ENCODE measurements at places on chromosomes 6 and 20.

- no peak for DNase-seq
Measured at GRCh38 chr6:33654831-33655554, 33.9 kb downstream of the ITPR3 start.

- DNase-seq, result no peak
Measured at GRCh38 chr20:47612670-47613069, 111.0 kb downstream of the NCOA3 start.

DNA sequence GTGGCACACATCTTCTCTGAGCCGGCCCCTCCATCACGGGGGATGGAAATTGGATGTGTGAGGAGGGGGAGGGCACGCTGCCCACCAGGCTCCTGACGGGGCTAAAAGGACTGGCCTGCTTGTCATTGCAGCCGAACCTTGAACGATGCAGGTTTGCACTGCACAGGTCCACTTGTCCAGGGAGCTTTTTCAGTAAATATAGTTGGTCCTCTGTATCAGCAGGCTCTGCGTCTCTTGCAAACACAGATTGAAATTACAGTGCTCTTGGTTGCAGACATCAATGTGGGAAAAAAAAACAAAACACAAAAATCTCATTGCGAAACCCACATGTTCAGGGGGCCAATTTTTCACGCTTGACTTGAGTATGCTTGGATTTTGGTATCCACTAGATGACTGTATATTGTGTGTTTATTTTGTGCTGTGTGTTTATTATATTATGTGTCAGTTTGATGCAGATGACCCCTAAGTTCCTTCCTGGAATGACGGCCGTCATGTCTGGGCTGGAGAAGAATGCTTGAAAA, 29.2 kb downstream of the ERMARD start:
- DNase-seq, result no peak

GRCh38 chr6:133757335-133757734, 131.6 kb upstream of the TCF21 start:
- no peak for DNase-seq

- DNase-seq, result no peak
Measured at GRCh38 chr6:50337532-50338122, 287.9 kb upstream of the DEFB112 start.

DNA sequence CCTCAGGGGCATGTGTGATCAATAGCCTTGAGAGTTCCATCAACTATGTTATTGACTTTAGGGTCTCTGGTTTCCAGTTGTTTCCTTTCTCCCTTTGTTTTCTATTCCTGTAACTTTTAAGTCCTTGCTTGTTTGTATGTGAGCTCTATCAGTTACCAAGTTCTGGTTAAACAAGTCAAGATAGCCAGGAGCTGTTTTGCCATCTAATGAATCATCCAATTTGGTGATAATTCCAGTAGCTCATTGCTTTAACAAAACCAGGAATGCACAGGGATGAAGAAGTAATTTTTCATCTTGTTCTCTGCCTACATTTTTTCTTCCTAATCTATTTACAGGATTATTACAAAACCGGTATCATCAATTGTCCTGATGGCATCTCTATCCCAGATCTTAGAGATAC, 36.5 kb downstream of the KCTD20 start:
- no peak for DNase-seq

DNA sequence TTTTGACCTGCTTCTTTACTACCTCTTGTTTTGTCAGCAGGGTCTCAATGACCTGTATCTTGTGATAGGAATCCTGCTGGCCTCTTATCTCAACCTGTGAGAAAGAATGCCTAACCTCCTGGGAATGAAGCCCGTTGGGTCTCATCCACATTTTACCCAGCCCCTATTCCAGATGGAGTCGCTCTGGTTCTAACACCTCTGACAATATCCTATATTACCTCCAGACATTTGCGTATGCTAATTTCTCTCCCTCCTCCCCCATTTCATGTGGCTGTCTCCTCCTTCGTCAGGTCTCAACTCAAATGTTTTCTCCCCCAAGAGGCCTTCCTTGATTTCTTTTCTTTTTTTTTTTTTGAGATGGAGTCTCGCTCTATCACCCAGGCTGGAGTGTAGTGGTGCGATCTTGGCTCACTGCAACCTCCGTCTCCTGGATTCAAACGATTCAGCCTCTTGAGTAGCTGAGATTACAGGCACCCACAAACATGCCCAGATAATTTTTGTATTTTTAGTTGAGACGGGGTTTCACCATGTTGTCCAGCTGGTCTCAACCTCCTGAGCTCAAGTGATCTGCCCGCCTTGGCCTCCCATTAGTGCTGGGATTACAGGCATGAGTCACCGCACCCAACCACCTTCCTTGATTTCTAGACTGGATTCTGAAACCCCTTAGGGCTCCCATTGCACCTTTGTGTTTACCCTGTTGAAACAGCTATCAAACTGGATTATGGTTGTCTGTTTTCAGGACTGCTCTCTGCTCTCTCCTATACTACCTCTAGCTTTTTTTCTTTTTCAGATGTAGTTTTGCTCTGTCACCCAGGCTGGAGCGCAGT, 49.5 kb upstream of the B4GALT5 start:
- DNase-seq, result no peak

- no peak for DNase-seq
Measured at GRCh38 chr6:19465760-19466159, 371.4 kb upstream of the ID4 start.

DNA sequence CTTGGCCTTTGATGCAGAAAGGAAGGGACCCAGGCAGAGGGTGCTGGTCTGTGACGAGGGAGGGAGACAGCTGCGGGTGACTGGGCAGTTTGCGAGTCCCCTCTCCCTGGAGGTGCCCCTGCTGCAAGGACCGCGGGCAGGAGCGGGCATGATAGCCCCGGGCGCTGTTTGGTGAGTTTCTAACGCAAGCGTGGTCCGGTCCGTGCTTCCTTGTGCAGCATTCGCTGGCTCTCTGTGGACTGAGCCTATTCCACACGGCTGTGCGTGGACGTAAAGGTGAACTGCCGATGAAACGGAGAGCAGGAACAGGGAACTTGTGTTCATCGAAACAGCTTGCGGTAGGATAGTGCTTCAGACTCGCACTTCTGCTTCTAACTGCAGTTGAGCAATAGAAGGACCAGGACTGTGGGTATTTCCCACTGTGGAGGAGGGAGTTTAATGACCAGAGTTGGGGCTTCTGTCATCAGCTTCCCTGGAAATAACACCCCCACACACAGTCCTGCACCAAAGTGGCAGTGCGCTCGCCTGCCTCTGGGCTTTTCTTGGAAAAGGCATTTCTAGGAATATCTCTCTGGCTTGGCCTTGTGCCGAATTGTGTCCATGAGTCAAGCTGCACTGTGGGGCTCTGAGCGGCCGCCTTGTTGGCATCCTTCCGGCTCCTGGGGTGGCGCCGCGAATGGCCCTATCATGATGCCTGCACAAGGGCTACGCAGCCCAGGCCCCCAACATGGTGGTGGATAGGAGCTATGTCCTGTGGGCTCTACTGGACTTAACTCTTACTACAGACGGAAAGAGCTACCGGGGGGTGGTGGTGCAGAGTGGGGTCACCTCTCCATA, 48.9 kb downstream of the DUSP22 start:
- no peak for DNase-seq

DNA sequence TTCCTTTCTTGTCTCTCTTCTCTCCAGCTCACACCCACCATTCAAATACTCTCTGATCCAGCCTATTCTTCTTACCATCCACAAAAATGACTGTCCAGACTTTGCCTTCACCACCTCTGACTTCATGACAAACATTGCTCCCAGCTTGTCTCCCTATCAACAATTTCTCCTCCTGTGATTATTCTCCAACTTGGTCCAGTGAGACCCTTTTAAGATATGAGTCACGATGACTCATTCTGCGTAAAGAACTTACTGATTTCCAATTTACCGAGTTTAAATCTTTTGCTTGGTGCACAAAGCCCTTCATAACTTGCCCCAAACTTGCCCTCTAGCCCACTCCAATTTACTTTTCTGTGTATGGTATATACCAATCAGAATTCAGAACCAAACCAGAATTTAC, 833.2 kb downstream of the MAFB start:
- DNase-seq, result no peak

DNA sequence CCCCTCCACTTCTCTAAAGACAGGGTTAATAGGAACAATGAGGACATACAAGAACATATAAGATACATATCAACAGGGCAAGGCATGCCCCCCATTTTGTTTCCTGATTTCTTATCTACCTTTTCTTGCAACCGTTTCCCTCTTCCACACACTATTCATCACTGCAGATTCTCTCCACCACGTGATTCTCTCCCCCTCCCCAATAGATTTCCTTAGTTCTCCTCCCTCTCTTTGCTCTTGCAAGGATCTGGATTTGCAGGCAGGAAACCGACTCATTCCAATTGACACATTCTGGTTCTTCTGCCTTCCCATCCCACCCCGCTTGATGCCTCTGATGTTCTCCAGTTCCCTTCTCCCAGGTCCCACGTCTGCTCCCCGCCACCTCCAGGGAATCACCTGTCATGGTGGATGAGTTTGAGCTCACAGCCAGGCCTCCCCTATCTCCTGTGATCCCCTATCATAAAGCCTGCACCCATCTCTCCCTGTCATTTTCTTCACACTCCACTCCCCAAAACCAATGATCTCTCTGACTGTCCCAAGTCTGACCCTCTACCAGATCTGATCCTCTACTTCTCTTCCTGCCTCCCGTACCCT, 7.5 kb downstream of the GABBR1 start:
- DNase-seq, result no peak

DNA sequence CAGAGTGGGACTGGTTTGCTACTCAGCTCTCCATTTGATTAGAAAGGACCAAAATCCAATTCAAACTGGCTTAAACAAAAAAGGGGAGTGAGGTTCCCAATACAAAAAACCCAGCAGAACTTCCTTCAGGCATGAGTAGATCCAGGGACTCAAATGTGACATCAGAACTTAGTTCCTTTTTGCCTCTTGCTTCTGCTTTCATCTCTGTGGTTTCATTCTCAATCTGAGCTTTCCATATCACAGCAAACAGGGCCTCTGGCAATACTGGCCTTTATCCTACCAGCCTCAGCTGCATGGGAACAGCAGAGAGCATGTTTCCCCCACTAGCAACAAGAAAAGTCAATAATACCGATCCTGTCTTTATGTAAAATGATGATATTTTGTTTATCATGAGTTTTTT, 28.6 kb upstream of the PRELID3B start:
- DNase-seq, result no peak

- no peak for DNase-seq
Measured at GRCh38 chr6:114600381-114600780, 257.6 kb upstream of the HS3ST5 start.

DNA sequence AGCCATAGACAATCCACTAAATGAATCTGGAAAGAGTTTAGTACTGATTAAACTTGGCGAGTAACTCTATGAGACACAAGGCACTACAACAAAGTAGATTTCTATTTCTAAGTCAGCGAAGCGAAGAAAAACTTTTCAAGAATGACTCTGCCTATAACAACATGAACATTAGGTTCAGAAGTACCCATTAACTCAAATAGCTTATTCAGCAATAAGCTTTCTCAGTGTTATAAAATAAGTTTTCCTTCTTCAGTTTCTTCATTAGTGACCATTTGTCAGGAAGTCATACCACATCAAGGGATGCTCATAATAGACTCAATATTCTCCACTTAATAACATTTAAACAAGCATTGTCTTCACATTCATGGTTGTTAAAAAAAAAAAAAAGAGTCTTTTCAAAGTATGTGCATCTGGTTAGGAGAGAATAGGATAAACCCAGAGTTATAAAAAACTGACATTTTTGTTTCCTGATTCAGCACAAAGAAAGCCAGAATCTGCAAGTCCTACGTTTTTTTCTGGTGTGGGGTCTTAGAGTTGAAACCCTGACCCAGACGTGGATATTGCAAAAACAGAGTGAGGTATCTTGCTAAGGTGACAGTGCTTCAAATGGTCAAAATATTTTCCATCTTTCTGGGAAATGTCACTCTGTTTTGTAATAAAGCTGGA, 148.2 kb upstream of the PREP start:
- no peak for DNase-seq

DNA sequence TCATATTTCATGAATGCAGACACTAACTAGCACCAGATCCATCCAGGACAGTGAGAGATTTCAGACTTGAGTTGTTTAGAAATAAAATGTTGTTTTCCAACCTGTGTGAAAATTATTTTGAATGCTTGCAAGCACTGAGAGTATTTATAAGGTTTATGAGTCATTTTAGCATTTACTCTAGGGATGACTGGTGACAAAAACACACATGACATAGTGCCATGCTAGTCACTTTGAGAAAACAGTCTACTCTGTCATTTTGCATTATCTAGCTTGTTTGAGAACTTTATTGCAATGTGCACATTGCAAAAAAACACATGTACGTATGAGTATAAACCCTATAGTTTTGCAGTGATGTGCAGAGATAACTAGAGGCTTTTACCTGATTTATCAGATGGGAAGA, 456.6 kb downstream of the LMBRD1 start:
- no peak for DNase-seq

DNA sequence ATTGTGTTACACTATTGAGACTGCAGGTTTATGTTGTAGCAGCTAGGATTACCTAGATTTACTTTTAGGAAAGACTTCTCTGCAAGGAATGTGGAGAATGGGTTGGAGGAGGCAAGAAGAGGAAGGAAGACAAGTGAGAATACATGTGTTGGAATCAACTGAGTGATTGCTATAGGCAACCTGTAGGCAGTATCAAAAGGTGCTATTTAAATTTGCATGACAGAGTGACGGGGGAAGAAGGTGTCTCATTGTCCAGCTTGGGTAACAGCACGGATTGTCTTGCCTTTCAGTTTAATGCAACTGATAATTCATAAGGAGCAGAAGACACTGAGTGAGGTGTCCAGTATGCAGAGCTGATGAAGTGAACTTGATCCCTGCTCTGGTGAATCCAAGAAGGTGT, 19.4 kb downstream of the SERPINB9 start:
- DNase-seq, result no peak

- no peak for DNase-seq
Measured at GRCh38 chr20:42721923-42722322, 467.8 kb downstream of the PTPRT start.

- DNase-seq, result no peak
Measured at GRCh38 chr20:25116739-25117458, 35.0 kb upstream of the VSX1 start.

DNA sequence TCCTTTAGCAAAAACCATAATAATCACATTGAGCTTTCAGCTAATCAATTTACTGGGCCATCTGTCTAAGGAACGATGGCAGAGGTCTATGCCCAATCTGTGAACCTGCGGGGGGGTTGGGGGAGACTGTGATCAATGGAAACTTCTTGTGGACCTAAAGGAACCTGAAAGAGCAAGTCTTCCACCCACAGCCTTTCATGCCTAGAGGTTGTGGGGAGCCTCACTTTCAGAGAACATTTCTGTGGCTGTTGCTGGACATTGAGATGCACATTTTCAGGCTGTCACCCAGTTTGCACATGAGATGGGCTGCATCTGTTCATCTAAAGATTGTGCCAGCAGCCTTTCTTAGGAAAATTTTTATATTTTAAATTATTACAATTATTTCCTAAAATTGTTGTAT, 310.0 kb upstream of the SPTLC3 start:
- no peak for DNase-seq

GRCh38 chr6:100172322-100172713, 178.3 kb upstream of the MCHR2 start:
- no peak for DNase-seq

All from neuronal stem cell (in vitro differentiated cells).